Fibroblast of lung (primary cell): ENCODE measurements at places on chromosomes 6 and 20. TPM values are rescaled to one million over a fixed set of nuclear protein-coding genes. Genes with fewer than 3 reads are reported as not detected.

SLC22A16 gene
- total RNA-seq = under 0.01 TPM in 1 of 2 replicates, not detected in the other

GRCh38 chr6:43708860-43709653 lies 21.5 kb upstream of the MRPS18A start:
- DNase-seq = peak; percentile 87

GRCh38 chr20:12528104-12528503 lies 480.7 kb upstream of the SPTLC3 start:
- DNase-seq = no peak

DNA sequence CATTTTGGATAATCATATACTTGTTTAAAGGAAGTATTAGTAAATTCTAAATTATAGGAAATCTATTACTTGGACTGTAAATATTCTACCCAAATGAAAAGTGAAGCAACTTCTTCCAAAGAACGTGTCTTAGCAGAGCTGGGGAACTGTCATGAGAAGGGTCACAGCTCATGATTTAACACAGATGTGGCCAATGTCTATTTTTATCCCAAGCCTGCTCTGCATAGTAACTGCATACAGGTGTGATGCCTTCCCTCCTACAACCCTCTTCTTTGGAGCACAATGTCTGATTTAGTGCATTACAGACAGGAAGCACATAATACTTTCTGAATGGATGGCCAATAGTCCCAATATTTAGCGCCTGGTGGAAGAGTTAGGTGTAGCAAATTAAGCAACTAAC lies 138.7 kb upstream of the THEMIS start:
- no peak for DNase-seq

DNA sequence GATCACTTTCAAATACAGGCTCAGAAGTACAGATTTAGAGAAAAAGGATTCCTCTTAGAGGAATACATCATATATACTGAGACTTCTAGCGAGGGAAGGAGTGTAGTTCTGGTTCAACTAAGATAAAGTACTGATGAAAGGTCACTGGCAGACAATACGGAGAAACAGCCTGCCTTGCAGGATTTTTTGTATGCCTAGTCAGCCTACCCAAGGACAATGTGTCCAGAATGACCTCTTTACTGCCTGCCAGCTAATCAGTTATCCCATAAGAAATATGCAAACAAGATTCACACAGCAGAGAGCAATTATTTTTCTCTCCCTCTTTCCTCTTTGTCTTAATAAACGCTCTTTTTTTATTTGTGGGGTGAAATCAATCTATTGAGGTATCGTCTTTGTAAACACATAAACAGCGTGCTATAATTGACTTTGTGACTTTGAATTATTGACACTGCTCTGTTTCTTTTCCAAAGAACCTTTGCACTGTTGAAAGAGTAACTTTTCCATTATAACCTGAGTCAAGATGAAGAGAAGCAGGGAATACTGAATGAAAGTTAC lies 1.4 kb upstream of the TSPYL4 start:
- DNase-seq = peak; percentile 20

NHLRC1 gene
- total RNA-seq = 3.1 and 3.5 TPM in 2 replicates

SLC4A11 gene
- total RNA-seq = 0.51 and 1.7 TPM in 2 replicates

- no peak for DNase-seq
These were observed 381.9 kb upstream of the EPHA7 start for GRCh38 chr6:93801101-93801847.

DNA sequence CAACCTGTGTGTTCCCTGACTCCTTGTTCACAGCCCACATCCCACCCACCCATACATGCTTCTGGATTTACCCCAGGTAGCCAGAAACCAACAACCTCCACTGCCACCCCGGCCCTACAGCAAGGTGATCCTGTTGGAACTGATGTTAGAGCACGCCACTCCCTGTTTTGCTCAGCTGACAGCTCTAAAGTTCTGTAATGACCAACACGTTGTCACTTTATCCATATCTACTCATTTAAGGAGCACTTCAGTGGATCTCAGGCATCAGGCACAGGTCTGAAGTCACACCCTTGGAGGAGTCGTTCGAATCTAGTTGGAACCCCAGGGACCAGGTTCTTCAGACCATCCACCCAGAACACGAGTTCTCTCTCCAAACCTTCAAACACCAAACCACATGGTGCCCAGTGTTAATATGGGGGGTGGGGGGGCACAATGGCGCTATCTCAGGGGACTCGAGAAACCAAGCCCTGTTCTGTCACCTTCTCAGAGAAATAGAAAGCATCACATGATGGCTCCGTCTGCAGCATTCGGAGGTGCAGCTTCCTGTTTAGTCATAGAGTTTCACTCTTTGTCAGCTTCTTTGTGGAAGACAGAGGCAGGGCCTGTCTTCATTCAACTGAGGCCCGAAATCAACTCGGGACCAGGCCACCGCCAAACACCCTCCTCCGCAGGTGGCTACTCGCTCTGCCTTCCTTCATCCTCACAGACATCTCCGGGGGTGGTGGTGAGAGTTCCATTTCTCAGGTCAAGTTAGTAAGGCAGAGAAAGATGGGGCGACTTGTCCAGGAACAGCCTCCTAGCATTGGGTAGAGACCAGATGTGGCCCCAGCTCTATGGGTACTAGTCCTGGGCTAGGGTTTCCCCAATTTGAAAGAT lies 142.2 kb downstream of the NFATC2 start:
- no peak for DNase-seq

DNA sequence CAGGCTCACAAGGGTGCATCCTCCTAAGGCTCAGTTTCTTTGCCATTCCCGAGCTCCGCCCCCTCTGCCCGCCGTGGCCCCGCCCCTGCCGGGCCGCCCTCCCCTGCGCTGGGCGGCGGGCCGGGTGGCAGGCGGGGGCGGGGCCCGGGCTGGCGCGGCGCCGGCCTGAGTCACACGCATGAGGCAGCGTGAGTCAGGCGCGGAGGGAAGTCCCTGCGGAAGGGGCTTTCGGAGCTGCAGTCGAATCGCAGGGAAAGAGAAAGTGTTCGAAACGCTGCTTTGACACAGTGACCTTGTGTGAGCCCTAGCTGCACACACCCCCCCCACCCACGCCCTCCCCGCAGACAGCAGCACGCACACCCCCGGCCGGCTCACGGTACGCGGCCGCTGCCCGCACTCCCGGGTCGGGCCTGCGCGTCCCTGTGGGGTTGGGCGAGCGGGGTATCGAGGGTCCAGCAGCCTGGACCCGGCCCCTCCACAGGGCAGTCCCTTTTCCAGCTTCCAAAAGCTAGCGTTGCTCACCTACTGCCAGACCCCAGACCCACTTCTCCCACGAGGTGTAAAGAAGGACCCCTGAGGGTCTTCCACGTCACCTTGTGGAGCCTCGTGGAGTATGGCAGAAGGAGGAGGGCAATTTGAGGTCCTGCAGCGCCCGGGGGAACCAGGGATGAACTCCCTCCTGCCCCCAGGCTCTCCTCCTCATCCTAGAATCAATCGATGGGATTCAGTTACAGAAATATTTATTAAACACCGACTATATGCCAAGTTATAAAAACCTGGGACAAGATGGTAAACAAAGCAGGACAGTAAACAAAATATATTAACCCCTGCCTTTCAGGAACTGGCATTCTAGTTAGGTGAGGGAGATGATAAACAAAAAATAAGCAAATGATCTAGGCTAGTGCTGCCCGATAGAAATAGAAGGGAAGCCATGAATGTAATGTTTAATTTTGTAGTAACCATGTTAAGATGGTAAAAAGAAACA lies 12.4 kb upstream of the HMGA1 start:
- peak; percentile 95 for DNase-seq

DNA sequence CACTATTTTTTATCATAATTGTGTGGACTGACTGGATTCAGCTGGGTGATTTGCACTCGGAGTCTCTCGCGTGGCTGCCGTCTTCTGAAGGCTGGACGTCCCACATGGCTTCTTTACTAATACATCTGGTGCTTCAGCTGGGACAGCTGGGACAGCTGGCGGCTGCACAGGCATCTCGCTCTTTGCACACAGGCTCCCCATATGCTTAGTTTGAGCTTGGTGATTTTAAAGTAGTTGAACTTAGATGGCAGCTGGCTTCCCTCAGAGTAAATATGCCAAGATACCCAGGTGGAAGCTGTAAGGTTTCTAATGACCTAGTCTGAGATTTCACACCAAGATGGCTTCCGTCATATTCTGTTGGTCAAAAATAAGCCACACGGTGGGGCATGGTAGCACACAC lies 38.7 kb upstream of the PPP1R3G start:
- no peak for DNase-seq

CLDN20 gene
- total RNA-seq = not detected in 2 replicates

TXLNB gene
- total RNA-seq = 1.2 and 1.5 TPM in 2 replicates

DNA sequence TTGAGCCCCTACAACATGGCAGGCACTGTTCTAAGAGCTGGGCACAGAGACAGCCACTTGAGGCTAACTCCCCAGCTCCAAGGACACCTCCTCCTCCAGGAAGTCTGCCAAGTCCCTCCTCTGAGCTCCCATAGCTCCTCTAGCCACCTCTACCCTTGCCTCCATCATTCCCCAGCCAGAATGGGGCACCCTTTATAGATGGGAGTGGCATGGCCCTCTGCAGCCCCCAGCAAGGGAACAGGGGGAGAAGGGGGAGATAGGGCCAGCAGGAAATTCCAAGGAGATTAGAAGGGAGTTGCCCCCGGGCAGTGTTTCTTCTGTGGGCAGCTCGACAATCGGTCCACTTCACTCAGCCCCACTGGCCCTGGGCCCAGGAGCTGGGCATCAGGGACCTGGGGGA lies 19.7 kb upstream of the TLDC2 start:
- no peak for DNase-seq

TMC2 gene
- total RNA-seq = under 0.01 TPM in 2 replicates

DNA sequence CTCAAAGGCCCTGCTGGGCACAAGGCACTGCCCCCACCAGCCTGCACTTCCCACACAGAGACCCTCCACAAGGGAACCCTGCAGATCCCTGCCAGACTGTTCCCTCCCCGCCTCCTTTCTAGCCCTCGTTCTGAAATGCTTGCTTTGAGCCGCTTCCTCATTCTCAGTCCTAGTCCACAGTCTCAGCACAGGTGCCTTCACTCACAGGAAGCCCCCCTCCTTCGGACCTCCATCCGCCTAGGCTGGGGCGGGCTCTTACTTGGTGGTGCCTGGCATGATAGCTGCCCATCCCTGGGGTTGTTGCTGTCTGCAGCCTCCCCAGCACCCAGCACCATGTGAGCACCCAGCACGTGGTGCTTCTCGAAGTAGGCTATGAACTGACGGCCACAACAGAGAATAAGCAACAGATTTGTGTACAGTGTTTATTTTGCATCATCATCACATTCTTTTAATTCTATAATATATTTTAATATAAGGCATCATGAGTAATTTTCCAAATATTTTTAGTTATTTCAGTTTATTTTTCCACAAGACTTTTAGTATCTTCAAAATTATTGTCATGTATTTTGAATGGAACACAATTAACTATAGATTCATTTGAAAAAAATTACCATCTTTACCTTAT lies 12.3 kb downstream of the CST5 start:
- no peak for DNase-seq

TPX2 gene
- 5.4 and 21.0 TPM in 2 replicates for total RNA-seq

NEURL2 gene
- 7.1 and 8.0 TPM in 2 replicates for total RNA-seq

GRCh38 chr20:3072530-3073250 lies 1.3 kb downstream of the OXT start:
- DNase-seq = no peak

- no peak for DNase-seq
These were observed 23.2 kb upstream of the AKIRIN2 start for GRCh38 chr6:87724983-87725811.

IL17A gene
- not detected in 2 replicates for total RNA-seq

GRCh38 chr6:13253272-13253671 lies 75.1 kb downstream of the TBC1D7 start:
- no peak for DNase-seq
